ENCODE measurements at places on chromosomes 4 and X.

GRCh38 chr4:168411318-168412150 is 68.8 kb downstream of the DDX60L start:
- no peak for DNase-seq

GRCh38 chrX:28498658-28499057 is 88.6 kb upstream of the IL1RAPL1 start:
- no peak for DNase-seq

DNA sequence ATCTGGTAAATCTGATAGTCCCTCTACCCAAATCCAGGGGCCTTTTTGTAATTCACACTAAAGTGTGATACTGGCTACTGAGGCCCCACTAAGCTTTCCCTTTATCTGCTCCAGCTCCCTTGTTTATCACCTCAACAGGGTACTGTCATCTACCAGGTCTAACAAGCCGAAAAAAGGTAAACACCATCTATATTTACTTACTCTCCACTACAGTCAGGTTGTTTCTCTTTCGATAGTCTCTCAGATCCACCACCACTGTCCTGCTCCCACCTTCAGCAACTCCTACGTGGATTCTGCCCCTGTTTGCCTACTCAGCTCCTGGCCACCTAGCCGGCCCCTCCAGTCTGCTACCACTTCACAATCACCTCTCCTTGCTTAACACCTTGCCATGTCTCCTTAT is 3.3 kb downstream of the ITIH6 start:
- DNase-seq: no peak

- DNase-seq: no peak
Measured at GRCh38 chrX:12867685-12868084, 813 bp downstream of the TLR7 start.

- DNase-seq: no peak
Measured at GRCh38 chr4:177986236-177986635, 544.0 kb upstream of the AGA start.

GRCh38 chr4:183449193-183449882 is 4.9 kb downstream of the CDKN2AIP start:
- DNase-seq: no peak

DNA sequence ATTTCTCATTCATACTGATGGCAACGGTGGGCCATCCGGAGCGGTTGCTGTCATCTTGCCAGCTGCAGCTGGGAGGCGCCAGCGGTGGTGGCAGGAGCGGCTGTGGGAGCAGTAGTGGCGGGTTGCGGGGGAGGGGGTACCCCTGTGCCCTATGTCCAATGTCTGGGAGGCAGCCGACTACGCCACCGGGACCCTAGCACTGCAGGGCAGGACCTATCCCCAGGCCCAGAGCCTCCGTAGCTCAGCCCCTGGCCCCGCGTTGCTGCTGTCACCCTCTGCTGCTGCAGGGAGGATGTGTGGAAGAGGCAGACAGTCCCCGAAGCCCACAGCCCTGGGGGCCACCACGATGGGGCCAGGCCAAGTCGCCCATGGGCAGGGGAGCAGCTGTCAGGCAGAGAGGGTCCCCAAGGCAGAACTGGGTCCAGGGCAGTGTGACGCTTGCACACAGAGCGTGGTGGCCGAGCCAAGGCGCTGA is 10.0 kb upstream of the SPP1 start:
- DNase-seq: no peak

DNA sequence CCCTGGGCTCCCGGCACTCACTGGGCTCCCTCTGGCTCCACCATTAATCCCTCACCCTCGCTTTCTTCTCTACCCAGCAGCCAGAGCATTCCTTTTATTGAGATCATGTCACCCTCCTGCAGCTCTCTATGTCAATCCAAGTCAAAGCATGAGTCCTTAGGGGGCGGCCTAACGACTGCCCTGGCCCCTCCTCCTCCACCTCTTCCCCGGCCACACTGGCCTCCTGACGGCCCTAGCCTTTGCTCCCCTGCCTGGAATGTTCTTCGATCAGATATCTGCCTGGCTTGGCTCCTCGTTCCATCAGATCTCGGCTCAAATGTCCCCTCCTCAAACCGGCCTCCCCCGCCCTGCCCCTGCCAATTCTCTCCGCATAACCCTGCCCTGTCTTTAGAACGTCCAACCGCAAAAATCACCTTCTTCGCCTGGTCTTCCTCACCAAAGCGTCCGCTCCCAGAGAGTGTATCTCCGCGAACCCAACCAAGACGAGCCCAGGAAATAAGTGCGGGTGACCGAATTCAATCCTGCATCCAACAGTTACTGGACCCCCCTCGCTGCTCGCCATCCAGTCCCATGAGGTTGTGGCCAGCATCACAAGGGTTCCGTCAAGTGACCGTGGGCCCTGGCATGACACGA is 722 bp upstream of the PNCK start:
- no peak for DNase-seq

GRCh38 chr4:2785613-2786012 is 7.3 kb upstream of the SH3BP2 start:
- peak; percentile 86 for DNase-seq

DNA sequence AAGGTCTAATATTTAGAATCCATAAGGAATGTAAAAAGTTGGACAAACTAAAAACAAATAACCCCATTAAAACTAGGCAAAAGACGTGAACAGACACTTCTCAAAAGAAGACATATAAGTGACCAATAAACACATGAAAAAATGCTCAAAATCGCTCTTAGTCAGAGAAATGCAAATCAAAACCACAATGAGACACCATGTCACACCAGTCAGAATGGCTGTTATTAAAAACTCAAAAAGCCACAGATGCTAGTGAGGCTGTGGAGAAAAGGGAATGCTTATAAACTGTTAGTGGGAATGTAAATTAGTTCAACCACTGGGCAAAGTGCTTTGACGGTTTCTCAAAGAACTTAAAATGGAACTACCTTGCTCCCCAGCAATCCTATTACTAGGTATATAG is 674.3 kb upstream of the MAGEB2 start:
- DNase-seq: no peak

GRCh38 chr4:43512253-43512652 is 619.7 kb downstream of the GRXCR1 start:
- no peak for DNase-seq

DNA sequence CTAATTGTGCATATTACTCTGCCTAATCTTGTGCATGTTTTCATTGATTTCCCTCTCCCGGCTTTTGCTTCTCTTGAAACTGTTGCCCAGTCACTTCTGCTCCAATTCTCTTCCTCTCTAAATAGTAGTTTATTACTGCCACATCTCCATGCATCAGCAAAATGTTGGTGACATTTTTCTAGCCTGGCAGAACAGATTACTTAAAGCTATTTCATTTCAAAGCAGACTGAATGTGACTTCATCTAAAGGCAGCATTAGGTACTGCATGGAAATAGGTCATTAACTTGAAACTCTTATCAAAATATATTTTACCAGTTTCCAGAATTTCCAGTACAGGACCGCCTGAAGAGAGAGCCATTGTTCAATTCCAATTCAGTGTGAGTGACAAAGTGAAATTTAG is 52.4 kb downstream of the HPGDS start:
- DNase-seq: peak; percentile 4

DNA sequence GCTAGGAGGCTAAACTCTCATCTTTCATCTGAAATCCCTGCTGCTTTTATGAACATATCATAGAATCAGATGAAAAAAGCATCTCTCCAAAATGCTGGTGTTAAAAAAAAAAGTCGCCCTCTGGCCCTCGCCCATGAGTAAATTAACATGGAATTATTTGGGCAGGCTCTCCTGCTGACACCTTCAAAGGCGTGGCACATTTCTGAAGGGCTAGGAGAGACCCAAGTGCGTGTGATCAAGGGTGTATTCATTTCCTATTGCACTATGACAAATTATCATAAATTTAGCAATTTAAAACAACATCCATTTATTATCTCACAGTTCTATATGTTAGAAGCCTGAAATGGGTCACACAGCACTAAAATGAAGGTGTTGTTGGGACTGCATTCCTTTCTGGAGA is 5.1 kb downstream of the ANXA3 start:
- no peak for DNase-seq

GRCh38 chrX:98481636-98482035 is 1597.9 kb downstream of the RPA4 start:
- no peak for DNase-seq

DNA sequence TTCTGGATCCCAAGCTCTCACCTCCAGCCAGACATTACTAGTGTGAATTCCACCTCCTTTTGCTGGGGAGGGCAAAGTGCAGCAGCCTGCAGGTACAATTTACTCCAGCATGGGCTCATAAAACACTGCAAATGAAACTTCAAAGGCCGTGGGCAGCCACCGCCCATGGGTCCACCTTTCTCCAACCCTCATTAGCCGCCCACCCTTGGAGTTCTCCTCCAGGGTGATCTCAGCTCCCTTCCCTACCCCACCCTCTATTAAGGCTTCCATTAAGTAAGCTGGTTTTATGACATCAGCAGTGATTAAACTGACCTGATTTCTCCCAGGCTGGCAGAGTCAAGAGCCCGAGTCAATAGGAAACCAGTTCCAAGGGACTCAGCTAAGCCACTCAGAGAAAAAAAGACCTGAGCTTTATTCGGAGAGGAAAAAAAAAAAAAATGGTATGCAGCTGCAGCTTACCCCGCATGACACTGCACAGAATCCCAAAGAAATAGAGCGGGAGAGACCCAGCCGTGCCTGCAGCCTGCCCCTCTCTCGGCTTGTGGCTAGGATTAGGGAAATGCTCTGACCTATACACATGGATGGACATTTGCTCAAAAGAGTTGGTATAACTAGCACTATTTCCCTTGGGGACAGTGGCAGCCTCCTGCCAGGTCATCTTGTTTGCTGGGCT is 319.6 kb downstream of the PTTG2 start:
- DNase-seq: no peak

GRCh38 chr4:2243681-2244380 is 1.9 kb upstream of the HAUS3 start:
- peak; percentile 42 for DNase-seq

DNA sequence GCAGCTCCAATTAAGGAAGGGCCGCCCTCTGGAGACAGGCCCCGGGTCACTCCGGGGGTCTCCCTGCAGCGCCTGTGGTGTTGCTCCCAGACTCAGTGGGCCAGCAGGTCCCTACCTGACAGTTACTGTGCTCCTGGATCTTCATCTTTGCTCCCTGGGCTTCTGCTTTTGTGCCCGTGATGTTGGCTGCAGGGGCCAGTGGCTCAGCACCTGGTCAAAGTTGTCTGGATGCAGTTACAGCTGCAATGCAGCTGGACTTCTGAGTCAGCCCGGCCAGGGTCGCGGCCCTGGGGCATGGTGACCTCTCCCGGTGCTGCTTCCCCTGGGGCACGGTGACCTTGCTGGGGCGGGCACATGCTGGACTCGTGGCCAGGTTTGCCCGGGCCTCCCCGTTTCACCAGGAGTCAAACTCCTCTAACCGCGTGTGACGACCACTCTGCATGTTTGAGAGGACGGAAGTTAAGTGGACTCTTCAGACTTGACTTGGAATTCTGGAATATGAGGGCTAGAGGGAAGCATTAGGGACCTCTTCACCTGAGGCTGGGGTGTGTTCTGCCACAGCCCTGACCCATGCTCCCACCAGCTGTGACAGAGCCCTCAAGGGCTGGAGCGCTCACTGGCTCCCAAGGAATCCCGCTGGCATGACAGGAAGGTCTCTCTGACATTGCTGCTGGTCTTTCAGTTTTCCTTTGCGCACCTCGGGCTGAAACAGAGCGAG is 3.7 kb downstream of the CTAG2 start:
- DNase-seq: no peak

DNA sequence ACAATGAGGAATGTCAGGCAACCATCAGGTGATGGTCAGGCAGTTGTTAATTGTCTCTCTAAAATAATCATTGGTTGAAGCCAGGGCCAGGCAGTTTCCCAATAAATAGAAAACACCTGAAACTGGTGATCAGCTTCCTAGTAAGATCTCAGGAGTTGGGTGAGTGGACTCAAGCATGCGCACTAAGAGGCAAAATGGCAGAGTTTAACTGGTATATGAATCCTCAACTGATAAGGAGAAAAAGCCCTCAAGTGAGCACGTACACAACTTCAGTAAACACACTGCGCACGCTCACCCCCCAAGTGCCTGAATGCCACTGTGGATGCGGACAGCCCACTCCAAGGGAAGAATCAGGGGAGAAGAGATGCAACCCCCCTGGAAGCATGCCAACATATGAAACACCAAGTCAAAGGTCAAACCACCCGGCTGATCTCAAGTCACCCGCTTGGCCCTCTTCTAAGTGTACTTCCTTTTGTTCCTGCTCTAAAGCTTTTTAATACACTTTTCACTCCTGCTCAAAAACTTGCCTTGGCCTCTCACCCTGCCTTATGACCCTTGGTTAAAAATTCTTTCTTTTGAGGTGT is 39.9 kb downstream of the LNX1 start:
- no peak for DNase-seq

DNA sequence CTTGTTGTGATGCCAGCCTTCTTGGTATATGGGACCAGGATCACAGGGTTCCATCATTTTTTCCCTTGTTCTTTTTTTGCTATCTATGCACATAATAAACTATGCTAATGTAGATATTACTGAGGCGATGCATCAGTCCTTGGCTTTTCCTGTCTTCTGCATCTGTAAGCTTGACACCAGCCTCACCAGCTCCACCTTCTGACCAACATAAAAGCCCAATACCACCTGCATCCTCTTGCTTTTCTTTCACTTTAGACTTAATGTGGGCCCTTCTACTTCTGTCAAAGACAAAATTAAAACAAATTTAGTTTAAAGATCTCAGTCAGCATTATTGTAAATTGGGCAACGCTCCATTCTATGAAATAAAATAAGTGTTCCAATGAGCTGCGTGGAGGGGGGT is 1718.8 kb upstream of the PCDH10 start:
- no peak for DNase-seq

DNA sequence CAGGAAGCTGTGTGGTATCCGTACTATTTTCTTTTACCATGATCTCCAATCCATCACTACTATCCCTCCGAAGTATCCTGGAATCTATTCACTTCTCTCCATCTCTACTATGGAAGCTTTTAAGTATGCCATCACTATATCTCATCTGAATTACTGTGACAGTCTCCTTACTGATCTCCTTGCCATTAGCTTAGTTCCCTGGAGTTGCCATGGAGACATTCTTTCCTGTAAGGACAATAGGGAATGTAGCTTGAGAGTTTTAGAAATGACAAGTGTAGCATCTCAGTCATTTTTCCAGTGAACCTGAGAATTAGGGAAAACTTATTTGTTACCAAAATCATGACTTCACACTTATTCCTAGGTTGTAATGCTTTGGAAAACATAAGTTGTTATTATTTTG is 86.3 kb downstream of the HPGD start:
- no peak for DNase-seq

- DNase-seq: no peak
Measured at GRCh38 chr4:151717314-151717713, 43.5 kb downstream of the GATB start.

GRCh38 chrX:6446582-6446981 is 88.3 kb downstream of the VCX3A start:
- DNase-seq: no peak

DNA sequence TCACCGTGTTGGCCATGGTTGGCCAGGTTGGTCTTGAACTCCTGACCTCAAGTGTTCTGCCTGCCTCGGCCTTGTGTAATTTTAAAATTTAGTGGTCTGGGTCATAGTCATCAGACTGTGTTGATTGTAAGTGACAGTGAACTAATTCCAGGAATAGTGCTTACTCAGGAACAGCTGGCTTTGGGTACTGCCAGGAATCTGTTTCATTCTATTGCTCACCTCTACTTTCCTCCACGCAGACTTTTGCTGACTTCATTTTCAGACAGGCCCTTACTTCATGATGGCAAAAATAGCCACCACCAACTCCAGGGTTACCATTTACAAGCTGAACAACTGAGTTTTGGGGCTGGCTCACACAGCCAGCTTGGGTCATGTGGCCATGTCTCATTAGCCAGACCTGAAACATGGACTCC is 54.6 kb downstream of the FNIP2 start:
- DNase-seq: no peak

- no peak for DNase-seq
Measured at GRCh38 chr4:38562751-38563198, 101.2 kb upstream of the KLF3 start.

All from AML-193 (cell line).